ENCODE measurements at places on chromosomes 5 and 9.

DNA sequence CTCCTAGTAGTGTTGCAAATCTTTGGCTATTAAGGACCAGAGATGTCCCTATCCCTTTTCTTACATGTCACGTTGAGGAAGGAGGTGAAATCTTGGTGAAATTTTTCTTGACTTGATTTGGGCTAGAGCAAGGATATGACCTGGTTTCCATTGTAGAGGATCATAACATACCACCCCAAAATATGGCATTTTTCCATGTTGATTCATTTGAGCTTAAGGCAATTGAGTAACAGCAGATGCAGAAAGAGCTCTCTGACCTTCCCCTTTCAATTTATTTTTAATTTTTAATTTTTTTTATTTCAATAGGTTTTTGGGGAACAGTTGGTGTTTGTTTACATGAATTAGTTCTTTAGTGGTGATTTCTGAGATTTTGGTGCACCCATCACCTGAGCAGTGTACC is 61.2 kb upstream of the MAP1B start:
- no peak for DNase-seq

DNA sequence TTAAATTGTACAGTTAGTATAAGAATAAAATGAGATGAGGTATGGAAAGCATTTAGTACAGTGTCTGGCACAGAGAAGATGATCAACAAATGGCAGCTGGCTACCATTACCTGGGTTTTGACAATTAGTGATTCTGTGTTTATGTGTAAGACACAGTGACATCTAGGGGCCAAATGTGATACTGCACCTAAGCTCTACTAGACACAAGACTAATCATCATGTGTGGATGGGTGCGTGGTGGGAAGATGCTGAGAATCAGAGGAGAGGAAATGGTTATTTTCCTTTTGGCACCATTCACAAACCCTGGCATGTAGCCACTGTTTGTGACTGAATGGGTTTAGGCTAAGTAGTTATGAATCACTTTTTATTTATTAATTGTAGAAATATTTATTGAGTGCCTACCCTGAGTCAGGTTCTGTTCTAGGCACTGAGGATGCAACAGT is 109.8 kb upstream of the TBC1D2 start:
- no peak for DNase-seq

DNA sequence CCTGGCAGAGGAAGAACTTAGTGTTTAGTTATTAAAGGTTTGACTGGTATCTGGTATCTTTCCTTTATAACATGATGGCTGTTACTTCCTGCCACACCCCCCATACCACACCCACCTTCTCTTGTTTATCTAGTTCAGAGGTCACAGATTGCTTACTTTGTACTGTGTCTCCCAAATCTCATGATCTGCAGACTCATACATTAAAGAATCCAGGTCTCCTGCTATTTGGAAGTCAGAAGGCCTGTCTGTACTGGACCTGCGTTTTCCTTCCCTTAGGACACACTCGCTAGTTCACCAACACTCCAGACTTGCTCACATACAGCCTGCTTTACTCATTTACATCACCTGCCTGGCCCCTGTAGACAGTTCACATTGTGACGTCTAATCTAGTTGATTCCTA is 39.3 kb downstream of the NUDT12 start:
- DNase-seq, result no peak

GRCh38 chr5:146548781-146549449 is 32.9 kb upstream of the GPR151 start:
- no peak for DNase-seq

DNA sequence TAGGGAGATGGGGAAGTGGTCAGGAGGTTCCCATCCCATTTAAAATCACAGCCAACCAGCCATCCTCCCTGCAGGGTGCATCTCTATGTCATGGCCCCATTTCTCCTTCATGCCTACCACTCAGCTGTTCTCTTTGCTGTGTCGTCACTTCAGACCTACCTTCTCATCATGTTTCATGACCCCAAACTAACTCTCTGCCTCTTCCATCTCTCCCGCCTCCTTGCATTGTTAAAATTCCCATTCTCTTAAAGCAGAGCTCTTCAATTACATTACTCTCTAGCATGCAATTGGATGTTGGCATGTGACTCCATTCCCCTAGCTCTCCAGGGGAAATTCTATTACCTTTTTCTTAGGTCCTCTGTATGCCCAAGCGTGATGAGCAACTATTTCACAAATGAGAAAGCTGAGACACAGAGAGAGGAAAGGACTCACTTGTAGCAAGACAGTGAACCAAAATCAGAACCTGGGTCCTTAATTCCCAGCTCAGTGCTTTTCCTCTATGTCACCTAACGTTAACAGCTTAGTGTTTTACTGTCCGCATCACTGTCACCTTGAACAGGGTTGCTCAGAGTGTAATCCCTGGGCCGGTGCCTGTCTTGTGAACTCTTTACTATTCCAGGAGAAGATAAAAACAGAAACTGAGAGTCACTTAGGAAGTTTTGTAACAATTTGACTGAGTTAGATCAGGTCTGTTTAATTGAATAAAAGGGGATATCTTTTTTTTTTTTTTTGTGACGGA is 28.1 kb downstream of the PDE6A start:
- no peak for DNase-seq
